Frontal cortex (tissue), 4 donors: ENCODE measurements at places on chromosomes 2 and 18. TPM values are rescaled to one million over a fixed set of nuclear protein-coding genes. Genes with fewer than 3 reads are reported as not detected.

TDRD15 gene
- under 0.01 TPM for total RNA-seq

FRZB gene
- 17.1 TPM for total RNA-seq

ZNF892 gene
- total RNA-seq, result 29.8 TPM

SERPINB5 gene
- under 0.01 TPM for total RNA-seq

CRYBA2 gene
- total RNA-seq, result not detected

CROCC2 gene
- not detected for total RNA-seq

TRIM54 gene
- not detected for total RNA-seq

CHAC2 gene
- 6.5 TPM for total RNA-seq

NR4A2 gene
- 15.1 TPM for total RNA-seq

CTIF gene
- 42.0 TPM for total RNA-seq

WNT6 gene
- total RNA-seq, result not detected

EN1 gene
- total RNA-seq, result not detected

HOXD1 gene
- total RNA-seq, result not detected

UGT1A9 gene
- total RNA-seq, result not detected

SNORC gene
- 2.4 TPM for total RNA-seq

VWC2L gene
- 4.1 TPM for total RNA-seq

NEDD4L gene
- 108 TPM for total RNA-seq

GATA6 gene
- under 0.01 TPM for total RNA-seq

EMILIN1 gene
- total RNA-seq, result 4.1 TPM

CYP26B1 gene
- total RNA-seq, result 0.82 TPM

RPS27A gene
- 726 TPM for total RNA-seq

TNFAIP6 gene
- 0.41 TPM for total RNA-seq

PLEKHB2 gene
- 114 TPM for total RNA-seq

TRIM43 gene
- not detected for total RNA-seq

BARD1 gene
- total RNA-seq, result 44.8 TPM

SPDYA gene
- 0.82 TPM for total RNA-seq

ALPG gene
- total RNA-seq, result not detected

NETO1 gene
- 44.4 TPM for total RNA-seq

NPPC gene
- 0.41 TPM for total RNA-seq

CYP27A1 gene
- total RNA-seq, result 2.9 TPM

TBR1 gene
- 73.8 TPM for total RNA-seq

SP100 gene
- 4.1 TPM for total RNA-seq

GPR17 gene
- 4.1 TPM for total RNA-seq

KIF5C gene
- total RNA-seq, result 388 TPM

AUP1 gene
- 42.0 TPM for total RNA-seq

MOGAT1 gene
- total RNA-seq, result not detected

CRACDL gene
- total RNA-seq, result 2.0 TPM

POTEJ gene
- not detected for total RNA-seq

KCNK3 gene
- total RNA-seq, result 4.1 TPM

ADGRF3 gene
- under 0.01 TPM for total RNA-seq

CFAP65 gene
- 0.82 TPM for total RNA-seq

MYO7B gene
- under 0.01 TPM for total RNA-seq

IL1F10 gene
- total RNA-seq, result not detected

VIL1 gene
- total RNA-seq, result not detected

KRCC1 gene
- total RNA-seq, result 17.1 TPM

LRP1B gene
- total RNA-seq, result 84.0 TPM

CYS1 gene
- 0.82 TPM for total RNA-seq

C2orf78 gene
- not detected for total RNA-seq

C2orf66 gene
- total RNA-seq, result not detected

MROH2A gene
- total RNA-seq, result not detected

ABCG5 gene
- not detected for total RNA-seq

UBXN4 gene
- 70.5 TPM for total RNA-seq

STON1 gene
- 3.7 TPM for total RNA-seq

ADRA2B gene
- total RNA-seq, result under 0.01 TPM

KLHL41 gene
- total RNA-seq, result 4.1 TPM

BCL11A gene
- 68.1 TPM for total RNA-seq

CSRNP3 gene
- 214 TPM for total RNA-seq

SPATA3 gene
- not detected for total RNA-seq

MYL1 gene
- not detected for total RNA-seq

MALL gene
- total RNA-seq, result 2.9 TPM
